Psoas muscle (tissue), 8 donors: ENCODE measurements at places on chromosomes 5 and 9. TPM values are rescaled to one million over a fixed set of nuclear protein-coding genes. Genes with fewer than 3 reads are reported as not detected.

The ZDHHC11B gene
- 0.38 TPM for polyA plus RNA-seq

GRCh38 chr9:99894826-99895225 lies 11.6 kb upstream of the STX17 start:
- no peak for DNase-seq

DNA sequence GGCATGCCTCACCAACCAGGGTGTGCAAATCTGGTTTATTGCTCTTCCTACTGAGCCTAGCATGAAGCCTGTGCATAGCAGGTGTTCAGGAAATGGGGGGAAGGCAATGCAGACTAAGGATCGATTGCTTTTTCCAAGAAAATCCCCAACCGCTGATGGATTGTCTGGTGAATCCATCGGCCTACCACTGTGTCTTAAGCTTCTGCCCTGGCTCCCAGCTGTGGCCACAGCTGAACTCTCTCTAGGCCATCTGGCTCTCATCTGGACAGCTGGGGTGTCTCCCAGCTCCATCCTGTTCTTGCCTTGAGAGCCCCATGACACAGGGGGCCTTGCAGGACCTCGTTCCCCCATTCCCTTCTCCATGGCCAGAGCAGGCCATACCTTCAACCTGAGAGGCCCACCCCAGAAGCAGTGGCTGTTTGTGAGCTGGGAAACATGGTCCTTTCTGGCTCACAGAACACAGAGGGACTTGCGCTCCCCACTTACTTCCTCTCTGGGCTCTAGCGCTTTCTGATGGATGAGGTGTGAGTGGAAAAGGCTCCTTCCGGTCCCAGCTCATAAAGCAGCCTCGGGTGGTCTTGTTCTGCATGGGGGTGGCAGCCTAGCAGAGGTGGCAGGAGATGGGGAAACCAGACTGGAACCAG lies 41.8 kb downstream of the COL27A1 start:
- no peak for DNase-seq

The FAM78A gene
- polyA plus RNA-seq = 11.5 TPM

The FBLL1 gene
- 0.21 TPM for polyA plus RNA-seq
